Spinal cord (tissue), 10 donors: ENCODE measurements at places on chromosomes 4 and X. TPM values are rescaled to one million over a fixed set of nuclear protein-coding genes. Genes with fewer than 3 reads are reported as not detected.

GRCh38 chr4:2245057-2245786 is 3.3 kb upstream of the HAUS3 start:
- DNase-seq: no peak

DNA sequence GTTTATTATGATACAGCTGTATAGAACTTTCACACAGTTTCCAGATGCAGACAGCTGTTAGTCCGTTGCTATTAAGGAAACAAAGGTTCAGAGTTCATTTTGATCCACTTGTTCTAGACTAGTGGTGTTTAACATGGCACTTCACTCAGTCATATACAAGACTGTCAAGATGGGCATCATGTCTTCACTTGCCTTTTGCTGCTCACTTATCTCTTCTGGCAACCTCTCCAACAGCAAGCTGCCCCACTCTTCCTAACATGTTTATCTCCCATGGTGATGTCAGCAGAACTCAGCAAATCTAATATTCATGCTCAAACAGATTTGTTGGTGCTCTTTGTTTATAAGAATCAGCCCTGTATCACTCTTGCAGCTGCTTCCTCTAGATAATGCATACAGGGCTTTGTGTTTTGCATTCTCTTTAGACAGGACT is 236.2 kb upstream of the HAND2 start:
- no peak for DNase-seq

DNA sequence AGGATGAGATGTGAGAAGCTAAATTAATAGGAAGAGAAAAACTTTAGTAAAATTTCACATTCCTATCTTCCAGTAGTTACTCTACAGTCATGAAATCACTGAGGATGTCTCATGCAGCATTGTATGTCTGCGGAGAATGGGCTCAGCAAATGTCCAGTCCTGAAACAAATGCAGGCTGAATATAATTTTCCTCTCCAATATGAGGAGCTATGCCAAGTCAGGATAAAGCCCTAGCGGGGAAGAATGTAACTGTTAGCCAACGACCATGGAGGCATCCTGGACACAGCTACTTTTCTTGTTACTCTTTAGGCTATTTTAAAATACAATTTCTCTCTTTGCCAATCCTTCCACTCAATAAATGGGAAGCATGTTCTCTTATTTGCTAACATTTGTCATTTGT is 127.7 kb downstream of the PRKX start:
- DNase-seq: no peak

- no peak for DNase-seq
These were observed at the start of gene PNCK for GRCh38 chrX:153673428-153674218. Gene PNCK, minus strand, starts transcription at chrX:153673813. Its CDS starts 737 bp downstream, at chrX:153673076.

- no peak for DNase-seq
These were observed 11.1 kb downstream of the ITIH6 start for GRCh38 chrX:54786967-54787366.

DNA sequence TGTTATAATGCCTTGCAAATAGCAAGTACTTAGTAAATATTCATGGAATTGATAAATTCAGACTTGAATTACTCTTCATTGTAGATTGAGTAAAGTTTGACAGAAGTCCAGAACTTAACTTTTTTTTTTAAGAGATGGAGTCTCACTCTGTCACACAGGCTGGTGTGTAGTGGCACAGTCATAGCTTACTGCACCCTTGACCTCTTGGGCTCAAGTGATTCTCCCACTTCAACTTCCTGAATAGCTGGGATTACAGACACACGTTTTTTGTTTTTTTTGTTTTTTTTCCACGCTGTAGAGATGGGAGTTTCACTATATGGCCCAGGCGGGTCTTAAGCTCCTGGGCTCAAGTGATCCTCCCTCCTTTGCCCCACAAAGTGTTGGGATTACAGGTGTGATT is 32.1 kb downstream of the UBE2K start:
- no peak for DNase-seq

DNA sequence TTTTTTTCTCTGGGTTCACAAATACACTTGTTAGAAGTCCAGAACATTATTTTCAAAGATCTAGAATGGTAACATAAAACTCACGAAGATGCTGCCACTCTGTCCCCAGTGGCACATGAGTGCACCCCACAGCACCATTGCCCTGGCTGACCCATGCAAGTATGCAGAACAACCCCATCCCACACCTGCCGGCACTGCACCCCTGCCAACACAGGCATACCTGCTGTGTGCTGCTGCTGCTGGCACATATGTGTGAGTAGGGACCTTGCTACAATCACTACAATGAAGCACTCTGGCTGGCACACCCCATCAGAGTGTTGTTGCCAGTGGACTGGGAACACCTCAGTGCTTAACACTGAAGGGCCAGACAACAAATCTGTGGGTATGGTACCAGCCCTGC is 66.9 kb downstream of the CISD2 start:
- no peak for DNase-seq

DNA sequence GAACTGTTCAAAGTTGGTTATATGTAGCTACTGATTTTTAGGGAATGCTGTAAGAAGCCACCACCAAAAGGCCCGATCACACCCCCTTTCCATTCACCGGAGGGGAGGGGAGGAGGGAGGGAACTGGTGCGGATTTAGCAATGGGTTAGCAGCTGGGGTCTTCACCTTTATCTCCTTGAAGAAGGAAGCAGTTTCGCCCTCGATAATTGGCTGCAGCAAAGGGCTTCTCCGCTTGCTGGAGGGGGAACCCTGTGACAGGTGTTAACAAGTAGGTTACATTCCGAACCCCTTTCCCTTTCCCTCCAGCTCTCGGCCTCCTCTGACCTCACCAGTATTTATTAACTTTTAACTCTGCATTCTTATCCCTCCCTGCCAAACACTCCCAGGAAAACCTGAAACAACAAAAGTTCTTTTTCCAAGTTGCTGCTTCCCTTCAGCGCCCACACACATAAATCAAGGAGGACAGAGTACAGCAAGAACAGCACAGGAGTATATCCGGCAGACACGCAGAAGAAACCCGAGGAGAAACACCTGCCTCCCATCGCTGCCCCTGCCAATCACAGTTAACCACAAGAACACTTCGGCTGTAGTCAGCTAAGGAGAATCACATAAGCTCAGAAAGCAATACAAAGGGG is 39.8 kb upstream of the NAP1L5 start:
- DNase-seq: no peak

- DNase-seq: no peak
These were observed 9.7 kb downstream of the SOD3 start for GRCh38 chr4:24805067-24805466.

DNA sequence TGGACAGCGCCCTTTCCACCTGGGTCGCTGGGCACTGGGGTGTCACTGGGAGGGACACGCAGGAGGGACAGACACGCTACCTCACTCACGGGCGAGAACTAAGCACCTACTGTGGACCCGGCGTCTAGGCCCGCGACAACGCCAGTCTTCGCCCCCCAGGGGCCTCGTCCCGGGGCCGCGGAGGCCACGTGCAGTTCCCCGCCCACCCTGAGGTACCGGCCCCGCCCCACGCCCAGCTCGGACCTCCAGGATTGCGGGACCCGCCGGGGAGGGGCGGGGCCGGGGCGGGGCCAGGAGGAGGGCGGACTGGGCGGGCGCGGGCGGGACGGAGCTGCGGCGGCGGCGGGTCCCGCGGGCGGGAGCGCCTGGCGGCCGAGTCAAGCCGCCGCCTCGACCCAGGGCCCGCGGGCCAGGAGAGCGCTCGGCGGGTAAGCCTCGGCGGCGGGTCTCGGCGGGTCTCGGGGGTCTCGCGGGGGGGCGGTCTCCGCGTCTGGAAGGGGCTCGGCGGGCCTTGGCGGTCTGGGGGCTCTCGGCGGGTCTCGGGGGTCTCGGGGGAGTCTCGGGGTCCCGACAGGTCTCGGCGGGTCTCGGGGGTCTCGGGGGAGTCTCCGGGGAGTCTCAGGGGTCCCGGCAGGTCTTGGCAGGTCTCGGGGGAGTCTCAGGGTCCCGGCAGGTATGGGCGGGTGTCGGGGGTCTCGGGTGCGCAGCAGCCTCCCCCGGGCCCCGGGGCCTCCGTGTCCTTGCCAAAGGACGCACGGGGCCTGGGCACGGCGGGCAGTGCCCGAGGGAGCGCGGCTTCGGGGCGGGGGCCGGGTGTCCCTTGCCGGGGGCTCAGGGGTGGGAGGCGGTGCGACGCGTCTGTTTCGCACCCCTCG is at the start of gene SH3BP2:
TSS of gene SH3BP2 (plus strand) at position 375 of the 875 bp plus-strand sequence. CDS start 27,533 bp downstream, outside the sequence.
- no peak for DNase-seq

GRCh38 chr4:173247321-173247720 is 78.7 kb downstream of the GALNT7 start:
- no peak for DNase-seq

- DNase-seq: peak; percentile 26
These were observed 1624.7 kb downstream of the ARAP2 start for GRCh38 chr4:34619531-34620162.

- no peak for DNase-seq
These were observed 55.5 kb upstream of the PROM1 start for GRCh38 chr4:16139066-16139945.

GRCh38 chr4:166989886-166990285 is 244.4 kb downstream of the SPOCK3 start:
- no peak for DNase-seq

DNA sequence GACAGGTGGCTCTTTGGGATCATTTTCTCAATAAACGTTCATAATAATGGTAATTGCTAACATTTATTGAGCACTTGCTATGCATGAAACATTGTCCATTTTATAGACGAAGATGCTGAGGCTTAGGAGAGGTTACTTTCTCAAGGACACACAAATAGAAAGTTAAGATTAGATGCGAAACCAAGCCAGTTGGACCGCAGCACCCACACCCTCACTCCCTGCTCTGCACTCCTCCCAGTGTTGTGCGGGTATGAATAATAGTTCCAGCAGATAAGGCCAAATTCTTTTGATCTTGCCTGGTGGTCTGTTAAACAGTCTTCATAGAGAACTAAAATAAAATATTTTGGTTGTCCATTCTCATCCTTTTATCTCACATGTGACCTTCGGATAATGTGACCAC is 85.0 kb upstream of the BEND4 start:
- DNase-seq: no peak

DNA sequence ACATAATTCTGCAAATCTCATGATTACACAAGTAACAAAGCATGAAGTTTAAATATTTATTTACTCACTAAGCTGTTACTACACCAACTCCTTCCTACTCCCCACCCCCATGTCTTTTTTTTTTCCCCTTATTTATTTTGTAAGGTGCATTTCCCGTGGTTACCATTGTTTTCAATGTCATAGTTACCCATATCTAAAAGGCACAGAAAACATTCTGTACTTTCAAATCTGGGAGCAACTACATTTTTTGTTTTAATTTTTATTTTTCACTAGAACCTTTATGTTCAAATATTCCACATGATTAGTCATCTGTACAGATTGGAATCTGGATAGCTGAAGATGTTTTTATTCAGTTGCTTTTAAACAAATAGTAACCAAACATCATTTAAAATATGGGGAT is 62.8 kb downstream of the PPP3CA start:
- DNase-seq: no peak

GRCh38 chr4:28093071-28093470 is 1232.4 kb downstream of the STIM2 start:
- no peak for DNase-seq

- DNase-seq: no peak
These were observed 385 bp downstream of the DCLK2 start for GRCh38 chr4:150078579-150079080.

DNA sequence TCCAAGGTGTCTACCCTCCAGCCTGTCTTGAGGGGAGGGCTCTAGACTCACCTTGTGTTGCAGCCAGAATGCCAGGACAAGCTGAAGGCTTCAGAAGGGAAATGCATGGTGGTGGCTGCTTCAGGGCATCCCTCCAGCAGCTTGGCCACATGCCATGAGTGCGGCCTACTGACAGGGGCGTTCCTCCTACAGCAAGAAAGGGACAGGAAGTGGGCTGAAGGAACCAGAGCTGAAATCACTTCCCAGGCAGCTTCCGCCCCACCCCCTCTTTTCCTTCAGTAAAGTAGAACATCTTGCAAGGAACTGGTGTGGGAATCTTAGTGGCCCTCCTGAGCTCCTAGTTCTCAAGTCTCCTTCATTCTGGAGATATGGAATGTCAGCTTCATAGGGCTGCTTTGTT is 167.5 kb upstream of the DGKK start:
- no peak for DNase-seq

DNA sequence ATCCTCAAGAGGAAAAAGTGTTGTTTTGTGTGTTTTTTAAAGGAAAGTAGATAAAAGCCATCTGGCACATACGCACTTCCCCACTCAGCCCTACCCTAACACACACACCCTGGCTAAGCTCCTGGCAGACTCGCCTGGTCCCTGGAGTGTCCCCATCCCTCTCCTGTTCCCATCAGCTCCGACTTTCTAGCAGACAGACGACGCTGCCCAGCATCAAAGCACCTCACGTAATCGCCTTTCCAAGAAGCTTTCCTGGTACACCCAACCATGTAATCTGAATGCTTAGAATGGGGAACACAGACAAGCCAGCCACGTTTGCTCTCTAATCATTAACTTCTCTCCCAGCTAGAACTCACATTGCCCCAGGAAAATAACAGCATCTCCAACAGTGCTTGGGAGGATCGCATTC is 116.2 kb downstream of the AFAP1 start:
- no peak for DNase-seq

GRCh38 chr4:143337600-143338287 is 1.1 kb downstream of the GAB1 start:
- peak; percentile 47 for DNase-seq

GRCh38 chrX:107659768-107660167 is 31.5 kb downstream of the PRPS1 start:
- no peak for DNase-seq

DNA sequence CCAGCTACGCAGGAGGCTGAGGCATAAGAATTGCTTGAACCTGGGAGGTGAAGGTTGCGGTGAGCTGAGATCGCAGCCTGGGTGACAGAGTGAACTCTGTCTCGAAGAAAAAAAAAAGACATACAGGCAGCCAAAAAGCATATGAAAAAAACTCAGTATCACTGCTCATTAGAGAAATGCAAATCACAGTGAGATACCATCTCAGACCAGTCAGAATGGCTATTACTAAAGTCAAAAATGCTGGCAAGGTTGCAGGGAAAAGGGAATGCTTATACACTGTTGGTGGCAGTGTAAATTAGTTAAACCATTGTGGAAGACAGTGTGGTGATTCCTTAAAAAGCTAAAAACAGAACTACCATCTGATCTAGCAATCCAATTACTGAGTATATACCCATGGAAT is 123.1 kb downstream of the CHIC2 start:
- DNase-seq: no peak

DNA sequence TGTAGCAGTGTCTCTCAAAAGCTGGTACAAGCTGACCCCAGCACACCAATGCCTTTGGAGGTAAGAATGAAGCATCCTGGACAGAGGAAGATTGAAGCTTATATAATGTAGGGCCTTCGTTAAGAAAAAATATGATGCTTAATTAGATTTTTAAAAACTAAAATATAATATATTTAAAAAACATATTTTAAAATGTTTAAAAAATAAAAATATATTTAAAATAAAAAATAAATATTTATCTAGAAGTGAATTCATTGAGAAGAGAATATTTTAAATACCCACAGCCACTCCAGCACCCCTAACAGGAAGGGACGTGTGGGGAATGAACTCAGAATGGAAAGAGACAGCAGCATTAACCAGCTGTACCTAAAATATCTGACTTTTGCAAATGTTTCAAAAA is 65.1 kb upstream of the DDX53 start:
- no peak for DNase-seq

The TKTL2 gene
- 0.59 TPM for total RNA-seq

The CCDC110 gene
- total RNA-seq: 2.0 TPM

The CXorf65 gene
- not detected for total RNA-seq

The YIPF7 gene
- total RNA-seq: 1.8 TPM

The CFI gene
- total RNA-seq: 36.7 TPM

The USO1 gene
- 84.2 TPM for total RNA-seq

The ASMT gene
- 0.30 TPM for total RNA-seq

The OTUD5 gene
- total RNA-seq: 35.7 TPM

The MAP3K15 gene
- 0.59 TPM for total RNA-seq
